ENCODE measurements at places on chromosomes 6 and 20.

GRCh38 chr6:158153576-158153975 is 14.5 kb downstream of the SERAC1 start:
- DNase-seq, result no peak

DNA sequence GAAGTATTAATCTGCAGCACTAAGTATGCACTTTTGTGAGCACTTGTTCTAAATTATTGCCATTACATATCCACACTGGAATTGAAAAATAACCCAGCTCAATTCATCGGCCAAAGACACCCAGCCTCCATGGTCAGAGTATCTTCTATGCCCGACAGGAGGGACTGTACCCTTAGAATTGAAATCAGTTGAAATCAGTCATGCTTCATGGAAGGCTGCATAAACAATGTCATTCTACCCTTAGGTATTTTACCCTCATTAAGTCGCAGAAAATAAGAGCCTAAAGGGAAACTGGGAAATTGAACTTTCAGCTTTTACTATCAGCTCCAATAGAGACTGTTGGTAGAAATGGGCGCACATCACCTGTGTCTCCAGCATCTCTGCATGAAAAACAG is 2.9 kb upstream of the RAMACL start:
- no peak for DNase-seq

DNA sequence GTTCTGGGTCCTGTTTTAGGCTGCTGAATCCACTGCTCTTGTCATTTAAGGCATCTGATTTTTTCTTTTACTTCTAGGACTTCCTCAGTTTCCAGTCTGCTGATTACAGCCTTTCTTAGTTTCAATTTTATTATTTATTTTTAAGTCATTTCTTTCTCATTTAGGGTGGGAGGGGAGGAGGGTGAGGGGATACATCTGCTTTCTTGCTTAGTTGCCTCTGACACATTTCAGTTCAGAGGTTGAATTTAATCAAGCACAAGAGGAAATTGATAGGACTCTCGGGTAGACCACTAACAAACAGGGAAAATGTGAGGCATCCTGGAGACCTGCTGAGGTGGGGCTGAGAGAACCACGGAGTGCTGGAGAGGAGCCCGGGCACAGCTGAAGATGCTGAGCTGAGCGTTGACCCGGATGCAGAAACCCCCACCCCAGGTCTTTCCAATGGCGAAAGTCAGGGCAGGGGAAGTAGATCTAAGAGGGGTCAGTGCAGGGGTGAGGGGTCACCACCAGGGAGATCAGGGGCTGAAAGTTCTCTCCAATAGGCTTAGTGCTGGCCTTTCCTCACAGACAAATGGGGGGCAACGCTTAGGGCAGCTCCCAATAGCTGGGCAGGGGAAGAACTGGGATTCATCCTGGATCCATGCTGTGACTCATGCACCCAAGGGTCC is 7.6 kb upstream of the TREML2 start:
- DNase-seq, result no peak

- DNase-seq, result peak; percentile 19
These were observed 12.5 kb upstream of the BCKDHB start for GRCh38 chr6:80094017-80094416.

- no peak for DNase-seq
These were observed 281.7 kb upstream of the TAB2 start for GRCh38 chr6:149035766-149036165.

GRCh38 chr6:167974640-167975344 is 22.7 kb upstream of the KIF25 start:
- DNase-seq, result no peak

- DNase-seq, result no peak
These were observed 29.2 kb upstream of the PKHD1 start for GRCh38 chr6:52116605-52116948.

DNA sequence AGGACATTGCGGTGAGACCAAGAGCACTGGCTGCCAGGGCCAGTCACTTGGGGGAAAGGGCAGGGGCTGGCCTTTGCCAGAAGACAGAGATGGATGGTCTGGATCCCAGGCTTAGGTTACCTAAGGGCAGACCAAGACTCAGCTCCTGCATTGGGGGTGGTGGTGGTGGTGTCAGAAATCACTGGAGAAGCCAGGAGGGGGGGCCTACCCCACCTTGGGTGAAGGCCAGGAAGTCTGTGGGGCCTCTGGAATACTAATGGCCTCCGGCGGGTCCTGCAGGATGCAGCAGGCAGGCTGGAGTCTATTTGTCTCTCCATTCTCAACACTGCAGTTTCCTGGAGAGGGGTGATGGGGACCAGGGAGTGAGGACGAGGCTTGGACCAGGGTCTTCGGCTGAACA is 32.8 kb downstream of the CD40 start:
- DNase-seq, result no peak

- no peak for DNase-seq
These were observed 77.8 kb upstream of the XRN2 start for GRCh38 chr20:21225215-21225947.

- DNase-seq, result no peak
These were observed 52.0 kb upstream of the BMP2 start for GRCh38 chr20:6715401-6715941.

All from ACHN (cell line).